ENCODE measurements at places on chromosomes 11 and 22. TPM values are rescaled to one million over a fixed set of nuclear protein-coding genes. Genes with fewer than 3 reads are reported as not detected.

The RCOR2 gene
- 6.9 TPM for total RNA-seq

The MS4A4A gene
- 10.5 TPM for total RNA-seq

The POLR2L gene
- total RNA-seq: 72.8 TPM

The INS gene
- not detected for total RNA-seq

The SPTBN2 gene
- total RNA-seq: 0.88 TPM

The OR8K3 gene
- not detected for total RNA-seq

The GGTLC3 gene
- total RNA-seq: not detected

The SERGEF gene
- 22.5 TPM for total RNA-seq

The SUN2 gene
- total RNA-seq: 80.8 TPM

The BSX gene
- not detected for total RNA-seq

Data from epithelial cell of alveolus of lung (primary cell).